ENCODE measurements at places on chromosomes 7 and 10. TPM values are rescaled to one million over a fixed set of nuclear protein-coding genes. Genes with fewer than 3 reads are reported as not detected.
A peak's percentile ranks its signal among the peaks of the same experiment; 100 is the strongest.

Gene NUTM2D
- polyA plus RNA-seq = 3.9 TPM

Gene HECW1
- not detected for polyA plus RNA-seq

DNA sequence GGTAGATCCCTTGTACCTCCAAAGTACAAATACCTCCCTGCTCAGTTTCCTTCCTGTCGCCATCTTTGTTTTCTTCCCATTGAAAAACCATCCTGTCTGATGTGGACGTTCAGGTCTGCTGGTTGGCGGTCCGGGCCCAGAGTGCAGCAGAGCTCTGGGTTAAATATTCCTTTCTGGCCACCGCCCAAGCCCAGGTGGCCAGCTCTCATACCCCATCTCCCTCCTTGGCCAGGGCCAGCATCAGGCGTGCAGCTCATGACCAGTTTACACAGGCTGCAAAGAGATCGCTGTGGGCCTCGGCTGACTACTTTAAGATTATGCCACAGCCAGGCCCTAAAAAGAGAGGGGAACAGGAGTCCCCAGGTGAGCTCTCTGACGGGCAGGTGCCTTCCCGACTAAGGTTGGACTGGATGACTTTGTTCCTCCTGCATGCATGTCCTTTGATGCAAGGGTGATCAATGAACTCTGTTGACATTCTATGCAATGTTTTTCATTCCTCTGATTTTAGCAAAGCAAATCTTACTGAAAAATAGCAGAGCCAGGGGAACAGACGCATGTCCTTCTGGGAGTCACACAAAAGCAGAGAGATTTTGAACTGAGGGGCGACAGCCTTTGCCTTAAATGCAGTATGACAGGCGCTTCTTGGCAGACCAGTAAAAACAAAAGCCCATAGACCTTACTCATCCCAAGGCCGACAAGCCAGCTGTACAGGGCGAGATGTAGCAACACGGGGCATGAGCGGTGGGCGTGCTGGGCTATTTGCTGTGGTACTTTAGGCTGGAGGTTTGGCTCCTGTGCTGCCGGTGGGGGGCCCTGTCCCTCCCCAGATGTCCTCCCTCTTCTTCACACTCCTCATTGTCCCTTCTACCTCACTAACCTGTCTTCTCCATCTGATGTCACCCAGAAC, 33.3 kb upstream of the SH2B2 start:
- DNase-seq = no peak
- H3K27me3 ChIP-seq = no peaks in the 10 kb centered on the region
- no peak overlapping the region for H3K4me3 ChIP-seq
- no peak overlapping the region for H3K27ac ChIP-seq
- H3K36me3 ChIP-seq = no peaks in the 10 kb centered on the region

Gene ITIH5
- 0.10 TPM for polyA plus RNA-seq

DNA sequence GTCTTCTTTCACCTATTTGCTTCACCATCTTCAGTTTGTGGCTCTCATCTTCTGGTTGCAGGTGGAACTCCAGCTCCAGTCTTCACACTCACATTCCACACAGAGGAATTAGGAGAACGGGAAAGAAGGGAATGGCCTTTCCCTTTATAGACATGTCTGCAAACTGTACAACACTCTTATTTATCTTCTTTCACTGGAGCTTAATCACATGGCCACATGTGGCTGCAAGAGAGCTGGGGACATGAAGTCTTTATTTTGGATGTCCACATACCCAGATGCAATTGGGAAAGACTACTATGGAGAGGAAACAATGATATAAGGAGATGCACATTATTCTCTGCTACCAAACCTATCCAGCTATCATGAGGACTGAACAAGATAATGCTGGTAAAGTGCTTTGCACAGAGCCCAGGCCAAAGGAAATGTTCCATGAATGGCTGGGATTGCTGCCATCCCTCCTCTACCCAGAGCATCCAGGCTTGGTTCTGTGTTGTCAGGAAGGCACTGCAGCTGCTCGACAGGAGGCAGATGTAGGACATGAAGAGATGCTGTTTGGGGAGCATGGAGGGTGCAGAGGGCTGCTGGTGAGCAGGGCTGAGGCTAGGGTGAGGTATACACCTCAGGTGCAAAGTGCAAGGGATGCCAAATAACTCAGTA, 183.8 kb upstream of the TBX20 start:
- no peaks in the 10 kb centered on the region for H3K4me1 ChIP-seq
- no peak overlapping the region for H3K4me3 ChIP-seq
- H3K36me3 ChIP-seq = no peaks in the 10 kb centered on the region
- no peak overlapping the region for H3K27ac ChIP-seq
- no peak for DNase-seq

Gene UBTD1
- polyA plus RNA-seq = 19.3 TPM

DNA sequence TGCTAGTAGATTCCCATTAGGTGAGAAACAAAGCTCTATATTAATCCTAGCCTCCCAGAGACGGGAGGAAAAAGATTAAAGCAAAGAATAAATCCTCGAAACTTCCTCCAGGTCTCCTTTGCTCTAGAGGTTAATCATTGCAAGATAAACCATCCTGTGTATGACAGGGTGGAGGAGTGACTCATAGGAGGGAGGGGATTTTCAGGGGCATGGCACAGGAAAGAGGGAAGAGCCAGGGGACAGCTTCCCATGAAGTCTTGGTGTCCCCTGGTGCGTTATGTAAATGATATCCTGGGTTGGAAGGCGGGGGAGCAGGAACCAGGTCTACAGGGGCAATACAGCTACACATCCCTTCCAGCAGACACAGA, 780 bp downstream of the CYP3A5 start:
- no peaks in the 10 kb centered on the region for H3K36me3 ChIP-seq
- H3K4me1 ChIP-seq = peaks cover 10% of the 10 kb centered on the region
- H3K27me3 ChIP-seq = no peaks in the 10 kb centered on the region
- DNase-seq = no peak
- H3K4me3 ChIP-seq = peak overlapping the region; percentile 19
- peak overlapping the region; percentile 13 for H3K27ac ChIP-seq

DNA sequence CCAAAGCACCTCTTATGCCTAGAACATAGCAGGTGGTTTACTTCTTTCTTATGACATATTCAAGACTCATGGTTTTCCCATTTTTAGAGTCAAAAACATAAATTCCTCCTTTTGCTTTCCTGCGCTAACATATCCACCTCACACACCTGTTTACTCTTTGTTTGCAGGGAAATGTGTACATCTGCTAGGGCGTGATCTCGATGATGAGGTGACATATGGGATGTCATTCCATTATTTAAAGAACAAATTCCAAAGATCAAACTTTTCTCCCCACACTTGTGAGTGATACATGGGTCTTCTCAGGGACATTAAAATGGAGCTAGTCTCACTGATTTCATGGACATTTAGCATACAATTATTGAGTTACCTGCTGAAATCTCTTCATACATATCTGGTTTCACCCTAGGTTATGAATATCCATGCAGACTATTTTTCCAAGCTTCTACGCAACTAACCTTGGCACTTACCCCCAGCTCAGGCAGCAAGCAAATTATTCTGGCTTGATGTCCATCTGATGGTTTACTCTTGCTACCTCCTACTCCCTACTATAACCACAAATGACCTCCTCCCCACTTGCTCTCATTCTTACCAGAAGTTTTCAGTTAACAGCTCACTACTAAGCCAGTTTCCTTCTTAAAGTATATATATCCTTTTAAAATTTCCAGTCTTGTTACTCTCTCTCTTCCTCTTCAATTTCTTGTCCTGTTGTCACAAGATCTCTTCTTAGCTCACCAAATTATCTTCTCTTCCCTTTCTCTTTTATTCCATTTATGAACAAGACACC, 208.5 kb downstream of the RNLS start:
- no peak overlapping the region for H3K27ac ChIP-seq
- no peaks in the 10 kb centered on the region for H3K4me1 ChIP-seq
- no peaks in the 10 kb centered on the region for H3K27me3 ChIP-seq
- no peak for DNase-seq
- no peak overlapping the region for H3K4me3 ChIP-seq
- no peaks in the 10 kb centered on the region for H3K36me3 ChIP-seq

DNA sequence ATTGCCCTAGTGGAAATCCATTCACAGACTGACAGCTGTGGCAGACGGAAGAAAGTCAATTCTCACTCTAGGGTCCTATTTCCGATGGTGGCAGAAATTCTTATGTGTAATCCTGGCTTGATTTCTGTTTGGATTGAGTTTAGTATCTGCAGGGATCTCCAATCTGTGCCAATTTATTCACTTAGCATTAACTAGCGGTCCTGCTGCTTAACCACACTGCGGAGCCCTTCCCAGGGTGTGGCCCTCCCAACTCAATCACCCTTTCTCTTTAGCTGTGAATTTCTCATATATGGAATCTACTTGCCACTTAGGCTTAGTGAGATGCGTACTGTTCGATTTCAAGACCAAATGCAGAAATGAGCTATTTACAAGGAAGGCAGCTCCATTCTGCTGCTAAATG, 215.7 kb downstream of the SFMBT2 start:
- no peaks in the 10 kb centered on the region for H3K36me3 ChIP-seq
- H3K4me1 ChIP-seq = no peaks in the 10 kb centered on the region
- H3K4me3 ChIP-seq = no peak overlapping the region
- no peak overlapping the region for H3K27ac ChIP-seq

- H3K27ac ChIP-seq = no peak overlapping the region
- DNase-seq = no peak
- H3K4me1 ChIP-seq = no peaks in the 10 kb centered on the region
- H3K36me3 ChIP-seq = no peaks in the 10 kb centered on the region
Observed at GRCh38 chr10:44822966-44823365, 88.2 kb upstream of the TMEM72 start.

DNA sequence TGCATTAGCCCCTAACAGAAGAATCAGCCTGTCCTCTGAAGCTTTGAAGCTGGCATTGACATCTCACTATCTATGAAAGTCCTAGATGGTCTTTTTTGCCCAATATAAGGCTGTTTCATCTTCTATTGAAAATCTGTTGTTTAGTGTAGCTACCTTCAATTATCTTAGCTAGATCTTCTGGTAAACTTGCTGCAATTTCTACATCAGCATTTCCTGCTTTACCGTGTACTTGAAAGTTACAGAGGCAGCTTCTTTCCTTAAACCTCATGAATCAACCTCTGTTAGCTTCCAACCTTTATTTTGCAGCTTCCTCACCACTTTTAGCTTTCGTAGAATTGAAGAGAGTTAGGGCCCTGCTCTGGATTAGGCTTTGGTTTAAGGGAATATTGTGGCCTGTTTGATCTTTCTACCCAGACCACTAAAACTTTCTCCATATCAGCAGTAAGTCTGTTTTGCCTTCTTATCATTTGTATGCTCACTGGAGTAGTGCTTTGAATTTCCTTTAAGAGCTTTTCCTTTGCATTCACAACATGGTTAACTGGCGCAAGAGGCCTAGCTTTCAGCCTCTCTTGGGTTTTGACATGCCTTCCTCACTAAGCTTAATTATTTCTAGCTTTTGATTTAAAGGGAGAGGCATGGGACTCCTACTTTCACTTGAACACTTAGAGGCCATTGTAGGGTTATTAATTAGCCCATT, 32.5 kb downstream of the ARID5B start:
- peaks cover 31% of the 10 kb centered on the region for H3K4me1 ChIP-seq
- H3K36me3 ChIP-seq = no peaks in the 10 kb centered on the region
- H3K27me3 ChIP-seq = no peaks in the 10 kb centered on the region
- H3K4me3 ChIP-seq = no peak overlapping the region
- DNase-seq = no peak

Gene SPDYE18
- not detected for polyA plus RNA-seq

Gene BICC1
- polyA plus RNA-seq = 4.2 TPM

- DNase-seq = no peak
- H3K27me3 ChIP-seq = no peaks in the 10 kb centered on the region
- H3K27ac ChIP-seq = no peak overlapping the region
- H3K36me3 ChIP-seq = no peaks in the 10 kb centered on the region
- no peak overlapping the region for H3K4me3 ChIP-seq
- H3K4me1 ChIP-seq = no peaks in the 10 kb centered on the region
Observed at GRCh38 chr7:51209426-51209825, 107.2 kb downstream of the COBL start.

Gene FAM171A1
- 7.5 TPM for polyA plus RNA-seq

DNA sequence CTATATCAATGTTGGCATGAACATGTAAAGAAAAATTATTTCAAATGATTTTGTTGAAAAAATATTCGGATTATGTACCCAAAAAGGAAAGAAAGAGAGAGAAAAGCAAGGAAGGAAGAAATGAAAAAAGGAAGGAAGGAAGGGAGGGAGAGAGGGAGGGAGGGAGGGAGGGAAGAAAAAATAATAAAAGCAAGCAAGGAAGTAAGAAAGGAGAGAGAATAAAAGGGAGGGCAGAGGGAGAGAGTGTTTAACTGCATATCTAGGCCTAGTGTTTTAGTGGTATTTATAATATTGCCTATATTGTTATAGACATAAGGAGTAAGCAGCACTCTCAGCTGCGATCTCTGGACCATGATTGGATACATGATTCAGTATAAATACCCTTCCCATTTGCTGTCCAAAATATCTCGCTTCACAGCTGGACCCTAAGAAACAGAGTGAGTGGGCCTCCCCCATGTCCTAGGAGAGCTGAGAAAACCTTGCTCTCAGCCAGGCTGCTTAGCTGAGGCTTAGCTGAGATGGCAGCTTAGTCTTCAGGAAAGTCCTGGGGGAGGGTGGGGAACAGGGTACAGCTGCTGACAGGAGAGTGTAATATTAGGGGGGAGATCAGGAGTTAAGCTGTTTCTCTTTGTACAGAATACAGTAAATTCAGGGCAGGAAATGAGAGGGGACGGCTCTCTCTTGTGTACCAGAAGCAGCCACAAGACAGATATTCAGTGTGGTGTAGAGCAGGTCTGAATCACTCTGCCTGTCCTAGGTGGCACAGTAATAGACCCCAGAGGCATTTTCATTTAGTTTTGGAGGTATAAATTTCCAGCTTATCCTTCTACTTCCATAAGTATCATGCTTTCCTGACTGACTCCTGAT, 66.8 kb upstream of the TARP start:
- no peak overlapping the region for H3K4me3 ChIP-seq
- no peak overlapping the region for H3K27ac ChIP-seq
- no peaks in the 10 kb centered on the region for H3K36me3 ChIP-seq
- no peak for DNase-seq

Gene AKR1C8
- polyA plus RNA-seq = not detected

DNA sequence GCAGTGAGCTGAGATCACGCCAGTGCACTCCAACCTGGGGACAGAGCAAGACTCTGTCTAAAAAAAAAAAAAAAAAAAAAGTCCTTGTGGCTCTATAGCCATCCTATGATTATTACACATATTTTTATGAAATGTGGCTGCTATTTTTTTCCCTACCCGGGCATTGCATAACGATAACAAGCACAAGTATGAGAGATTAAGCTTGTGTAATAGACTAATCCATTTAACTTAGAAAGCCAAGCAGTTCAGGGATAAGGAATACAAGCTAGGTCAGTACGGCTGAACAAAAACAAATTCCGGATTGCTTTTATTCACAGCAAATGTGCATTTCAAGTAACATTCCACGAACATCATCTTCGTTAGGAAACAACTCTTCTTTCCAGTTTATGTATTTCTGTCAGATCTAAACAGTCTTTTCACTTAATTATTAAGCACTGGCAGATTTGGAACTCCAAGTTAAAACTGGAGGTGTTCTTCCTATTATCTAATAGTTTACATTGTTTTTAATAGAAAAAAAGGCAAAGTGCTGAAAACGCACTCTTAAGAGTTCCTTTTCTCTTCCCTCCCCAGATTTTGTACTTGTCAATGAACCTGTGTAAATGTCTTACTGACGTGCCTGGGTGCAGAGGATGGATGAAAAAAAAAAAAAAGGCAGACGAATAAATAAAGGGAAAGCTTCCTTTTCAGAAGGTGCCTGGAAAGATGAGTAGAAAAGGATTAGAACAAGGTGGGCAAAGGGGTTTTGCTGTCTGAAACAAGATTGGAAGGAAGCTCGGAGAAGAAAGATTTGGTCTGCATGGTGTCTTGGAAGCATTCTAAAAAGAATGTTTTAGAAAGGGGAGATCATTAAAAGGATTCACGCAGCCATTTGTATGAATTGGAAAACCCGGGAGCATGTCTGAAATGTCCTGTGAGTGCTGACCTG, 81.1 kb downstream of the PRTFDC1 start:
- H3K4me1 ChIP-seq = peaks cover 25% of the 10 kb centered on the region
- no peak for DNase-seq
- no peak overlapping the region for H3K27ac ChIP-seq
- H3K27me3 ChIP-seq = no peaks in the 10 kb centered on the region
- H3K4me3 ChIP-seq = no peak overlapping the region

Gene HTR5A
- polyA plus RNA-seq = not detected

All from keratinocyte (primary cell).